Fibroblast of skin of left biceps (primary cell): ENCODE measurements at places on chromosomes 12 and 14.

- no peak for DNase-seq
Measured at GRCh38 chr14:27040552-27040951, 442.7 kb upstream of the NOVA1 start.

- no peak for DNase-seq
Measured at GRCh38 chr12:132886529-132887477, 602 bp downstream of the CHFR start.

- DNase-seq, result no peak
Measured at GRCh38 chr12:8953773-8954402, 4.4 kb upstream of the M6PR start.

- no peak for DNase-seq
Measured at GRCh38 chr12:82651489-82651888, 35.2 kb upstream of the TMTC2 start.

- DNase-seq, result no peak
Measured at GRCh38 chr14:51118993-51119392, 24.1 kb upstream of the TRIM9 start.

- no peak for DNase-seq
Measured at GRCh38 chr12:53749986-53750811, 1.6 kb downstream of the CISTR start.

- DNase-seq, result no peak
Measured at GRCh38 chr14:51981218-51981854, 8.0 kb upstream of the RTRAF start.

DNA sequence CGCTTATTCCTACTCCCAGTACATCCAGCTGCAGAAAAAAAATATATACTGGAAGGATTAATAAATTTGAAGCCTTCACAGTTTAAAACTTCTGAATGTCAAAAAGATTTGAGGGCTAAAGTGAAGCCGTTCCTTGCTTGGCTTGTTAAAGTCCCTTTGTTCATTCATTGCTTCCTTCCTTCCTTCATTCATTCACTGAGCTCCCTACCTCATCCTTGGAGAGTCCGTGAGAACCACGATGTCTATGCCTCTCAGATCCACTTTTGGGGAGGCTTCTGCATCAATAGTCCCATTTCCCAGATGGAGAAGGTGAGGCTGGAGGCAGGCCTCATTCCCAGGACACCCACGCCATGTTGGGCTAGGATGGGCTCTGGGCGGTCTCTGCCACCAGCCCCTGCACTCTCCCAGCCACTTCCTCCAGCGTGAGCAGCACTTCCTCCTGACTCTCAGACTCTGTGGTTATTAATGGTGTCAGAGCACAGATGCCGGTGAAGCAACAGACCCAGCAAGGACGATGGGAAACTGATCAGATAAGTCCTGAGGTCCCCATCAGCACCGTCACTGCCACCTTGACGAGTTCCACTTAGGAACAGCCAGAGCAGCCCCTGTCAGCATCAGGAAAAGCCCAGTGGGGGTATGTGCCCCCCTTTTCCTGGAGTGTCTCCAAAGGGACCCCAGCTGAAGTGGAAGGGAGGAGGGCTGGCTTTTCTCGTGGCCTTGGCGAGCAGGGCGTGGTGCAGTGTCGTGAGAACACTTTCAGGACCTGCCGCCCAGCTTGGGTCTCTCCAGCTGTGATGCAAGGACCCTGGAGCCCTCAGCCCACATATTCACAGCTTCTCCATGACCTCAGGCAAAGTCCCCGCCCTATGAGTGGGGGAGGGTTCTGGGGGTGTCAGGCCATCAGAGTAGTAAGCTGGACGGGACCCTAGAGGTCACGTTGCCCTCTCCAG lies 21.2 kb downstream of the ASB2 start:
- DNase-seq, result no peak

DNA sequence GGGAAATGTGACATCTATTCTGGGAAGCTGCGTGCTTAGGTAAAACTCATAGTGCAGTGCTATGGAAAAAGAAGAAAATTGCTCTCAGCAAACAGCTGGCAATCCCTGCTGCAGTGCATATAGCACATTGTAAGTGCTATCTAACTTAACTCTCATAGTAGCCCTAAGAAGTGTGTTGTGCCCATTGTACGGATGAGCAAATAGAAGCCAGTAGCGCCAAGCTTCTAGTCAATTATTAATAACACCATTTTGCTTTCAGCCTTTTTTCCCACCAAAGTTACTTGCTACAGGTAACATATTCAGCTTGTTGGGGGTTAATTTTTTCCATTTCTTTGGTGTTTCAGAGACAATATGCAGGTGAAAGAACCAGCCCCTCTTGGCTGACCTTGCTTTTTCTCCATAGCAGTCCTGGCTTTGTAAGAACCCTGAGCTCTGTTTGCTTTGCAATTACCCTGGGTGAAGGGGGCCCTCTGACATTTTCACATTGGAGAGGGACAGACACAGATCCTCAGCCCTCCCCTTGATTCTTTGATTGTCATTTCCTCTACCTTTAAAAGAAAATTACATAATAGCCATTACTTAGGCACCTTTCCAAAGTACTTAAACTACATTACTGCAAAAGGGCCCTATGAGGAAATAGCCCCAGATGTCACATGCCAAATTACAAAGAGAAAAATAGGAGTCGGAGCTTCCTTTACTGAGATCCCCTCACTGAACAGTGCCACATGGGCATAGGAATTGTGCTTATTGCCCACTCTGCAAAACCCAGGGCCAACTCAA lies 576.2 kb upstream of the TBX3 start:
- DNase-seq, result no peak

DNA sequence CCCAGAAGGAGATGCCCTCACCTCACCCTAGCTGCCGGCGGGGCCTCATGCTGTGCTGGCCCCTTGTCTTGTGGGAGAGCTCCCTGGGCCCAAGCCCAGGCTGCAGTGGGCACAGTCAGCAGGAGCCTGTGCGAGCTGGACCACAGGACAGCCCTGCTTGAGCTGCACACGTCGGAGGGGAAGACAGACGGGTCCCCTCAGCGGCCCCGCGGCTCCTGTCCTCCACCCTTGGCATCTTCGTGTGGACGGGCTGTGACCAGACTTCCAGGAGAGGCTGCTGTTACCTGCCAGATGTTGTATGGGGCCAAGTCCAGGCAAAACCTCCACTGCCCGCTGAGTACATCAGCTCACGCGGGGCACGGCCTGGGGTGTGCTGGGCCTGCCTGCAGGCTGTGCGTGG lies 9.4 kb upstream of the TEX22 start:
- DNase-seq, result no peak
